ENCODE measurements at places on chromosomes 7 and 10. TPM values are rescaled to one million over a fixed set of nuclear protein-coding genes. Genes with fewer than 3 reads are reported as not detected.

- DNase-seq: no peak
Measured at GRCh38 chr10:78302739-78302988, 269.0 kb downstream of the RPS24 start.

- DNase-seq: no peak
Measured at GRCh38 chr7:155255621-155256020, 42.1 kb upstream of the INSIG1 start.

DNA sequence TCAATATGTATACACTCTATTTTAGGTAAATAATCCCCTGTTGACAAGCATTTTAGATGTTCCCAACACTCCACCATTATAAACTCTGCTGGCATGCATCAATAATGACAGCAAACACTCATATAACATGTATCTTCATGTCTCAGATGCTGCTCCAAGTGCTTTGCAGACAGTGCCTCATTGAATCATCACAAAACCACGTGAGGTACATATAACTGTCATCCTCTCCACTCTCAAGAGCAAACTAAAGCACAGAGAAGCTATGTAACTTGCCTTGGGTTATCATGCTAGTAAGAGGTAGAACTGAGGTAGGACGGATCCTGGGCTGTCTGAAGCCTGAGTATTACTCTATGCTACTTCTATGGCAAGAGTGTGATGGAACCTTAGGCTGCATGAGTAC, 72.5 kb upstream of the GSDME start:
- DNase-seq: no peak

DNA sequence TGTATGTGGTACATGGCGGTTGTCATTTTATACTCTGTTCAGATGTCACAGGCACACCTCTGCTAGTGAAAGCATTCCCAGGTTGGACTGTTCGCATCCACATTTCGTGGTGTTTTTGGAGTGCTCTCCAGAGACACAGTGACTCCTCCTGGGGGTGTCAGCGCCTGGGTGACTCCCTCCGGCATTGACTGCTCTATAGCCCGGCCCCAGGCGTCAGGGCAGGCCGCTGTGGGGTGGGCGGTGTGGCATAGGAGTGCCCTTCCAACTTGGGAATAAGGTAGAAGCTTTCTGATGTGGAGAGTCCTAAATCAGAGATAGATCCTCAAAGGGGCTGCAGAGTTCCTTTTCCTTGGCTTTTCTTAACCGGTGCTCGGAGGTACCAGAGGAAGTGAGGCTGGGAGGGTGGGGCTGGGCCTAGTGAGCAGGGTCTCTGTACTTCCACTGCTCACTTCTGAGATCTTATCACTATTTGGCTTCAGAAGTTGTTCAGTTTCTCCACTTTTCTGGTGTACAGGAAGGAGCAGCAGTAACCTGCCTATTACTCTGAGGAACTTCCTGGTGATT, 32.3 kb downstream of the CCNY start:
- DNase-seq: no peak

GRCh38 chr10:13351340-13351915, 3.3 kb upstream of the SEPHS1 start:
- no peak for DNase-seq

DNA sequence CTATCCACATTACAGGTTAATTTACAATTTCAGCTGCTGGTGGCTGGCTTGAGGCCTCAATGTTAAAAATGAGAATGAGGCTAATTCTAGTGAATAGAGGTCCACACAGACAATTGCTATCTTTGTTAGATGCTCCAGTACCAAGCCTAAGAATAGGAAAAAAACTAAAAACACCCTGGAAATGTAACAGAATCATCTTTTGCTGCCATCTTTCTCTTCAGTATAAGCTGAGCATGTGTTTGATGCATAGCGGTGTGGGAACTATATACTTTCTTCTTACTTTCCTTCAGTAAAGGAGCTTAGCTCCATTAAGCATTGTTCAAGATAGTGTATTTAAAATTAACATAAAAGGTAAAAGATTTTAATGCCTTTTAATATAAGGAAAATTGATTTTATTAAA, 5.6 kb downstream of the TMEM229A start:
- DNase-seq: no peak

GRCh38 chr7:19754521-19755116, 18.8 kb downstream of the TMEM196 start:
- DNase-seq: no peak

DNA sequence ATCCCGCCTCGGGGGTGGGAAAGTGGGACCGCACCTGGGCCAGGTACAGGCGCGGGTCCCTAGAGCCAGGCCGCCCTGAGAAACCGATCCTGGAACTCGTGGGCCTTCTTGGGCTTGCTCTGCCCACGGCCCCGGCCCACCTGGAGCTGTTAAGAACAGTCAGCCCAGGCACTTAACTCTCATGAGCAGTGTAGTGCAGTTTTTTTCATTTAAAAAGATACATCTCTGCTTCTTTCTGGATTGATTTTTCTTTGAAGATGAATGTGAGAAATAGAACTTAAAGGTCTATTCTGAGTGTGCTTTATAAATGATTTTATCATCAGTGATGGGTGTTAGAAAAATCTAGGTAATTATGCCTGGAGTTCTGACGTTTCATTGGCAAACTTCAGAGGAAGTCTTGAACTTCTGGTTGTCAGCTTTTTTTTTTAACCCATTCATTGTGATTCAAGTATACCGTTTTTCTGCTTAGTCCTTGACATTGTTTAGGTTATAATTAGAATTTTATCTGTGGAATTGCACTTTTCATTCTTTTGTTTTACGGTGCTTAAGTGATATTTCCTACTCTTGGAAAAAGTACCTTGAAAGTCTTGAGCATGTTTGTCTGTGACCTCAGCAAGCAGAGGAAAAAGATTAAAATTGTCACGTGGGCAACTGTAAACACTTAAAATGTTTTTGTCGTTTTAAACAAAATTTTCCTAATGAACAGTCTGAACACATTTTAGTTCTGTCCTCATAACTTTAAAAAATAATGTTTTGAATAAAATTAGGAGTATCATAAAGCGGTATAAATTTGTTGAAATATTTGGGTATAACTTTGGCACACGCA, 906 bp downstream of the CDK1 start:
- DNase-seq: no peak

- no peak for DNase-seq
Measured at GRCh38 chr7:138072726-138073125, 3.5 kb upstream of the AKR1D1 start.

The UCMA gene
- total RNA-seq: not detected

DNA sequence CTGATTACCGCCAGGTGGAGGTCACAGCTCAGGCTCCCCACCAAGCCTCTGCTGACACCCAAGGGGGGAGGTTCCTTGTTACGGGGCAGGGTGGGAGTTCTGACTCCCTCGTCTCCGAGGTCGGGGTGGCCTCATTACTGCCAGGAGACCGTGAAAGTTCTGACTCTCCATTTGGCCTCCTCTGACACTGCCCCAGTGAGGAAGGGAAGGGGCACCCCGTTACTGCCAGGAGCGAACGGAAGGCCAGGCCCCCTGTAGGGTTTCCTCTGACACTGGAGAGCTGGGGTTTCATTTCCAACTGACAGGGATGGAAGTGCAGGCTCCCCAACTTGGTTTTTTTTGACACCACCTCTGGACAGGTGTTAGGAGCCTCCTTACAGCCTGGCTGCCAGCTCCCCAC, 138.1 kb upstream of the EEPD1 start:
- DNase-seq: no peak

DNA sequence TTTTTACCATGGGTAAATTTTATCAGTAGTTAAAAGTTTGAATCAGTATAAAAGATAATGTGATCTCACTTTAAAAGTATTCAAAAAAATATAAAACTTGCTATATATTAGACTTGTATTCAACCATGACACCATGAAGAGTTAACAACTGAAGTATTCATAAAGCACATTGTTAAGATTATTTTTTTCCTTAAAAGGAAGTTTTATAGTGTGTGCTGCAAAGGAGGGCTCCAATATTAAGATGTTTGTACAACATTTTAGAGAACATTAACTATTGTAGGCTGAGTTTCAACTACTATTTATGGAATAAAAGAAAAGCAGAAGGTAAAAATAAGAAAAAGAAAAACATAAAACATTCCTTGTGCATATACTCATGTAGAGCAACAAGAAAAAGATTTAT, 24.5 kb upstream of the CUBN start:
- no peak for DNase-seq

- DNase-seq: no peak
Measured at GRCh38 chr10:4176500-4177281, 391.7 kb upstream of the KLF6 start.

GRCh38 chr10:124648131-124648475, 96.1 kb downstream of the FAM53B start:
- no peak for DNase-seq

The NRP1 gene
- not detected for total RNA-seq

GRCh38 chr7:14196555-14196954, 207.1 kb upstream of the ETV1 start:
- no peak for DNase-seq

GRCh38 chr10:34702093-34702937, 112.8 kb downstream of the PARD3 start:
- DNase-seq: no peak

The SIRT1 gene
- total RNA-seq: 31.6 TPM

DNA sequence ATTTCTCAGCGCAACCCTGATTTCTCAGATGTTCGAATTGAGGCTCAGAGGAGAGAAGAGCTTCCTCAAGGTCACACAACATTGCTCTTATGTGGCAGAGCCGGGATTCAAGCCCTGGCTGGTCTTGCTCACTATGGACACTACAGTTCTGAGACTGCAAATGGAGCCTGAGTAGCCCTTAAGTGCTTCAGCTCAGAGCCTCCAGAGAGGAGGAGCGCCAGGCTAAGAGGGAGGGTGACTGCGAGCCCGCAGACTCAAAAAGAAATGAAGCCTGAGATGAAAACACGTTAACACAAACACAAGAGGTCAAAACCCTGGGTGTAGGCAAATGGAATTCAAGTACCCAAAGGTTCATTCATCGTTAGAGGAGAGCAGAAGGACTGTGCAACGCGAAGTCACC, 13.9 kb downstream of the ARHGAP22 start:
- DNase-seq: no peak

The LYZL2 gene
- not detected for total RNA-seq

The OR2A1 gene
- not detected for total RNA-seq

DNA sequence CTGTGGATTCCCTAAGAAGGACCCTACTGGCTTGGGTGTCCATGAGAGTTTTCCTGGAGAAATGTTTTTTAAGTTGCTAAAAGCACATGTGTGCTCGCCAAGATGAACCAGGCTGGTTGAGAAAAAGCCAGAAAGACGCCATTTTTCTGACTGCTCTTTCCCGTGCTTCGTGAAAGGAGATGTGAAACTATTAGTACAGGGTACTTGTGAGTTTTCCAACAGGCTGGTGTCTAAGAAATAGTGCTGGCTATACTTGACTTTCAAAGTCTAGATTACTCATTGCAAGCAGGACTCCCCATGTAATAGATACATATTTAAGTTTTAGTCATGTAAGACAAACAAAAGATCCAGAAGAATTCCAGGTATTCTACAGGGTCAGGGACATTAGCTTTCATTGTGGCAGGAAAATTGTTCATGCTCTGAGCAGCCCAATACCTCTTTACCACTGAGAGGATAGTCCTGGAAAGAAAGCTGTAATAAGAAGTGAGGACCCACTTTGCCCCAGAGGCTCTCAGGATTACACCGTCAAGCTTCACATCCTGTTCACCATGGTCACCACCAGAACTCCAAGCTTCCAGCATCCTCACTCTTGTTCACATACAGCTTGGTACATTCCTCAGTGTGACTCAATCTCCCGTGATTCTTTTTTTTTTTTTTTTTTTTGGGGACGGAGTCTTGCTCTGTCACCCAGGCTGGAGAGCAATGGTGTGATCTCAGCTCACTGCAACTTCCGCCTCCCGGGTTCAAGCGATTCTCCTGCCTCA, 43.8 kb upstream of the ICA1 start:
- DNase-seq: no peak

DNA sequence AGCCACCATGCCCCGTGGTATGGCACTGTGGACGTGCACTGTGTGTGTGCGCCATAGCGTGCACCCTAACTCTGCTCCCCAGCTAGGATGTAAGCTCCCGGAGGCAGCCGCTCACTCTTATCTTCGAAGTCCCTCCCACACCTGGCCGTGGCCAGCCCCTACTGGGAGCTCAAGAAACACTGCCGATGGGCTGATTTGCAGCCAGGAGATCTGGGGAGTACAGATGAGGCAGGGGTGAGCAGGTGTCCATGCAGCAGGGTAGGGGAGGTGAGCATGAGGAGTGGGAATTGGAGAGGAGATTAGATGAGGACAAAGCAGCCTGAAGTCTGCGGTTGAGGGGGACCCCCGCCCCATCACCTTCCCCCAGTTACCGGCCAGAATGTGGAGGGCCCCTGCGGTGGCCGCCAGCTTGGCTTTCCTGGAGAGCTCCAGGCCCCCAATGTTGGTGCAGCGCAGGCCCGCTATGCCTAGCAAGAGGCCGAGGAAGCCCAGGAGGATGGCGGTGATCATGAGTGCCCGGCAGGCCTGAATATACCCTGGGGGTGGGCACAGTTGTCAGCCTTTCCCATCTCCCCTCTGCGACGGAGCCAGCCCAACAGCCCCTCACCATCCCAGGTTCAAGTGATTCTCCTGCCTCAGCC, 3.6 kb downstream of the CLDN15 start:
- DNase-seq: no peak

The SCRN1 gene
- 48.1 TPM for total RNA-seq

The MBL2 gene
- total RNA-seq: not detected

GRCh38 chr7:132575982-132576720, at the start of gene PLXNA4:
Gene PLXNA4 (minus strand): TSS chr7:132576470. CDS start chr7:132508693, 67,777 bp downstream.
- no peak for DNase-seq

DNA sequence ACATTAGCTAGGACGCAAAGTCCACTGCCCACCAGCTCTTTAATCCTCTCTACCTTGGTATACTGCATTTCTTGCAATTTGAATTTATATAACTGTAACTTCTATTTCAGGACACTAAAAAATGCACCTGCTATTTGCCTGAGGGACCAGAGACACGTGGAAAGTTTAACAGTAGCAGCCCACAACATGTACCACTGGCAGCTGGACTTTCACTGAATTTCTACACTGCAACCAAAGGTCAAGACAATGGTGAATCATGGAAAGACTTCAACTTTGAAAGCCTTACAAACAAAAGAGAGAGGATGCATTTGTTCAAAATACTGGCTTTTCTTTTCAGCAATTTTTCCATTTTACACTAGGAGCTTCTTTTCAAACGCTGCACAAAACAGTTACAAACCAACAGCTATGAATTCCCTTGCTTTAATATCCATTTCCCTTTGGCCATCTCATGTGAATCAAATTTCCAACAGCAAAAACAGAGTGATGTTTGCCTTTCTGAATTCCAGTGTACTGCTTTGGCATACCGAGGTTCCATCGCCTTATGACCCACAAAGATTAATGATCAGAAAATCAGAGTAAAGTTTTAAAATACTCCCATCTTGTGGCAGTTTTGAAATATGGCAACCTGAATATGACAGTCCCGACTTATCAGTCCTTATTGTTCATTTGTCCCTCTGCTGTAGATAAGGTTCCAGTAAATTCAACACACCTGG, 29.9 kb upstream of the HNRNPH3 start:
- no peak for DNase-seq

DNA sequence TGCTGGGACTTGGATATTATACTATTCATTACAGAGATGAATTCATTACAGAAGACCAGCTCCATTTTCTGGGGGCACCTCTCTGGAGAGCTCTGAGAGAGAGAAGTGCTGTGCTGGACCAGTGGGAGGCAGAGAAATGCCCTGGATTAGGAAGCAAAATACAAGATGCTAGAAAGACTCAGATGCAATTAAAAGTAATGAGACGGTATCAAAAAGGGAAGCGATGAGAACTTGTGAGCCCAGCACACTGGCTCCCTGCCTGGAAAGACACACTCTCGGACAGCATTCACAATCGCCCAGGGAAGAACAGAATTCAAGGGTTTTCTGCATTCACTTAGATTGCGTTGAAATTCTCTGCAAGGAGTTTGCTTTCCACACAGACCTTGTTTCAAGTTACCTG, 3.5 kb upstream of the FRAT2 start:
- DNase-seq: no peak

The AP1S1 gene
- total RNA-seq: 22.7 TPM

- DNase-seq: no peak
Measured at GRCh38 chr10:64142395-64142794, 621.2 kb downstream of the REEP3 start.

The PITX3 gene
- not detected for total RNA-seq

Data from activated B cell treated with CpG ODN at 0.5 μM for 24 hours (primary cell).